ENCODE measurements at places on chromosomes 6 and 20. TPM values are rescaled to one million over a fixed set of nuclear protein-coding genes. Genes with fewer than 3 reads are reported as not detected.
A peak's percentile ranks its signal among the peaks of the same experiment; 100 is the strongest.

- H3K27me3 ChIP-seq, result no peaks in the 10 kb centered on the region
- no peaks in the 10 kb centered on the region for H3K36me3 ChIP-seq
- H3K4me3 ChIP-seq, result no peak overlapping the region
- H3K27ac ChIP-seq, result no peak overlapping the region
- no peak for DNase-seq
- H3K4me1 ChIP-seq, result no peaks in the 10 kb centered on the region
Measured at GRCh38 chr6:15709651-15710269, 46.9 kb upstream of the DTNBP1 start.

Gene ULBP2
- total RNA-seq, result 0.47 TPM

- H3K27ac ChIP-seq, result peak overlapping the region; percentile 49
- no peaks in the 10 kb centered on the region for H3K27me3 ChIP-seq
- no peak for DNase-seq
- H3K4me1 ChIP-seq, result peaks cover 4% of the 10 kb centered on the region
Measured at GRCh38 chr20:50578778-50579165, 68.6 kb downstream of the PTPN1 start.

DNA sequence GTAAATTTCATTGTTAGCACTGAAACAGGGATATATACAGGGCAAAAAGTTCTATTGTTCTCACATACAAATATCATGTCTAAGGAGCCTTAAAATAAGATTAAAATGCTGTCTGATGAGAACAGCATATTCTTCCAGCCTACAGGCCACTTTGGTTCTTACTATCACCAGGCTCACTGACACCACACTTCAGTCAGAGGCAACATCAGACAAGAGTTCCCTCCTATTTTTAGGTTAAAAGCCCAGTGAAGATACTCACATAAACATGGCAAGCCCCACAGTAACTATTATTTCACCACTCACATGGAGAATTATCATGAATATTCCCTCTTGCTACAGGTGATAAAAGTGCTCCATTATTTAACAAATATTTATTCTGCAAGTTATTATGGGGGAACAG lies 175.8 kb downstream of the ISM1 start:
- H3K36me3 ChIP-seq, result no peaks in the 10 kb centered on the region
- no peak overlapping the region for H3K4me3 ChIP-seq
- H3K4me1 ChIP-seq, result no peaks in the 10 kb centered on the region
- no peak for DNase-seq
- H3K27ac ChIP-seq, result no peak overlapping the region

Gene GATA5
- not detected for total RNA-seq

DNA sequence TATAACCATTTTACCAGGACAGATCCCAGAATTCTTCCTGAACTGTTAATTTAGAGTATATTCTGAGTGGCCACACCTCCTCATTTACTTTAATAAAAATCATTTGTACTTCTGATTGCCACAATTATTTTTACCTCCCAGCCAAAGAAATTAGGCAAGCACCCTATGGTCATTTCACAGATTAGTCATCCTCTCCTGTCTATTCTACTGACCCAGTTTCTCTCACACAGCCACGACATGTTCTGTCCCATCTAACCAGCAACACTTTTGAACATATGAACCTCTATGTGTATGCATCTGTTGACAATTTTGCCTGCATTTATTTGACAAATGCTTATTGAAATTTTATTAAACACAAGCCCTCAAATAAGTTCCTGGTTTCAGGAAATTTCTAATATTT lies 202.6 kb upstream of the STXBP5 start:
- H3K4me3 ChIP-seq, result no peak overlapping the region
- DNase-seq, result no peak
- no peak overlapping the region for H3K27ac ChIP-seq
- H3K36me3 ChIP-seq, result no peaks in the 10 kb centered on the region

DNA sequence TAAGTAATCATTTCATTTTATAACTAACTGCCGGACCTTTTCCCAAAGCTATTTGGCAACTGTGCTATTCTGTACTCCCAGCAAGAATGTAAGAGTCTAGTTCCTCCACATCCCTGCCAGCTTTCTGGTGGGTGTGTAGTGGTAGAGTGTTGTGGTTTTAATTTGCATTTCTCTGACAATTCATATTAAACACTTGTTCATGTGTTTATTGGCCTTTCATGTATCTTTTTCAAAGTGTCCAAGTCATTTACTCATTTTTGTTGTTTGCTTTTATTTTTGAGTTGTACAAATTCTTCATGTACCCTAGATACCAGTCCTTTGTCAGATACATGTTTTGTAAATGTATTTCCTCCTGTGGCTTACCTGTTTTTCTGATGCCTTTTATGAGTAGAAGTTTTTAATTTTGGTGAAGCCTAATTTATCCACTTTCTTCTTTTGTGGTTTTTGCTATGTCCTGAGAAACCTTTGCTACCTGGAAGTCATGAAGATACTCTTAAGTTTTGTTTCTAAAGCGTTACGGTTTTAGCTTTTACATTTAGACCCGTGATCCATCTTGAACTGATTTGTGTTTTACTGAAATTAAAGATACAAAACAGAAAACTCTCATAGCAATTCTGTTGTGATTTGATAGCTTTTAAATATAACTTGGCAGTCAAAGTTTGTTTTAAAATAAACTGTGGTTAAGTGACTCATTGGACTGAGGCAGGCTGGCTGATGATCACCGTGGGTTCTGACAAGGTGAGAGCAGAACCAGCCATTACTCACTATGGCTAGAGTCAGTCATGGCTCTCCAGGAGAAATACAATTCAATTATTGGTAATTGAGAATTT lies 8.0 kb downstream of the MYLIP start:
- H3K27me3 ChIP-seq, result no peaks in the 10 kb centered on the region
- no peak overlapping the region for H3K4me3 ChIP-seq
- DNase-seq, result no peak
- peak overlapping the region; percentile 31 for H3K27ac ChIP-seq
- H3K4me1 ChIP-seq, result peaks cover 33% of the 10 kb centered on the region

GRCh38 chr6:12344961-12345693 lies 55.0 kb downstream of the EDN1 start:
- H3K27ac ChIP-seq, result no peak overlapping the region
- no peaks in the 10 kb centered on the region for H3K4me1 ChIP-seq
- H3K27me3 ChIP-seq, result no peaks in the 10 kb centered on the region
- DNase-seq, result no peak
- no peak overlapping the region for H3K4me3 ChIP-seq

GRCh38 chr6:104558746-104559145 lies 301.0 kb downstream of the HACE1 start:
- H3K36me3 ChIP-seq, result no peaks in the 10 kb centered on the region
- H3K4me1 ChIP-seq, result no peaks in the 10 kb centered on the region
- H3K27me3 ChIP-seq, result no peaks in the 10 kb centered on the region
- DNase-seq, result no peak

- DNase-seq, result no peak
- H3K4me1 ChIP-seq, result no peaks in the 10 kb centered on the region
- no peaks in the 10 kb centered on the region for H3K36me3 ChIP-seq
- H3K4me3 ChIP-seq, result no peak overlapping the region
- H3K27ac ChIP-seq, result no peak overlapping the region
- H3K27me3 ChIP-seq, result no peaks in the 10 kb centered on the region
Measured at GRCh38 chr6:88852000-88852399, 111.4 kb downstream of the RNGTT start.

DNA sequence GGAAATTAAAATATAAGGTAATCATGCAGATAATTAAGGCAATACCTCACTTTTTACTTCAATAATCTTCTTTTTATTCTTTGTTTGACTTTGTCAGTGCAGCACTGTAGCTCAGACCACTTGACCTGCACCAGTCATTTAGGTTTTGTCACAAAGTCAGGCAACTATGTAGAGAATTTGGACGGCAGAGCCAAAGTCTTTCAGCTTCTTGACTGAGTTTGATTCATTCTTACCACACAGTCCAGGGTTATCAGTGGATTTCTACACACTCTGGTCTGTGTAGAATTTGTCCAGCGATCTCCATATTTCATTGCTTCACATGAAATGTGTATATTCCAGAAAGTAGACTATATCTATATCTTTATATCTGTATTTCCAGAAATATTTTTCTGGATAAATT lies 107.3 kb downstream of the TFAP2B start:
- no peaks in the 10 kb centered on the region for H3K36me3 ChIP-seq
- H3K4me1 ChIP-seq, result no peaks in the 10 kb centered on the region
- no peak overlapping the region for H3K4me3 ChIP-seq
- no peak for DNase-seq
- no peak overlapping the region for H3K27ac ChIP-seq
- no peaks in the 10 kb centered on the region for H3K27me3 ChIP-seq

Gene RUNX2
- total RNA-seq, result 1.7 TPM

- H3K27me3 ChIP-seq, result no peaks in the 10 kb centered on the region
- H3K4me3 ChIP-seq, result no peak overlapping the region
- no peaks in the 10 kb centered on the region for H3K4me1 ChIP-seq
- DNase-seq, result no peak
- H3K36me3 ChIP-seq, result no peaks in the 10 kb centered on the region
- no peak overlapping the region for H3K27ac ChIP-seq
Measured at GRCh38 chr20:59253779-59254319, 46.6 kb upstream of the EDN3 start.

Measured in colonic mucosa (tissue), 4 donors.